Omental fat pad (tissue), 4 donors: ENCODE measurements at places on chromosomes 2 and 18.

GRCh38 chr2:44480068-44480467 is 118.3 kb downstream of the CAMKMT start:
- DNase-seq, result no peak

DNA sequence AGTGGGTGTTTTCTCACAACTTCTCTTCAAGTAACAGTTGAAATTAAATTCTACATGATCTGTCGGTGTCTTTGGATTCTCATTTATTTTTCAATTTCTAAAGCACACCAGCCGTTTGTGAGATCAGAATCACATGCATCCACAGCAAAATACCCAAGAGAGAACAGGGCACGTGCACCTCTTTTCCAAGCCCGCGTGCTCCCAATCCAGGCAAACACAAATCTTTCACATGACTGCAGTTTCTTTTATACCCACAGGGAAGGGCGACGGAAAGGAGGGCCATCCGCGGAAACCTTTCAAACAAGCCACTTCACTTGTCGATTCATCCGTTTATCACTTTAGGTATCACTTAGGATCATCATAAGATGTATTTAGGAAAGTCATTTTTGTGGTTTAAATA is 13.0 kb upstream of the DAPL1 start:
- no peak for DNase-seq

GRCh38 chr2:26493566-26493965 is 15.6 kb upstream of the OTOF start:
- DNase-seq, result no peak

- no peak for DNase-seq
These were observed 226.6 kb downstream of the NAPG start for GRCh38 chr18:10752382-10752781.

GRCh38 chr18:56748698-56749268 is 97.6 kb downstream of the WDR7 start:
- no peak for DNase-seq

DNA sequence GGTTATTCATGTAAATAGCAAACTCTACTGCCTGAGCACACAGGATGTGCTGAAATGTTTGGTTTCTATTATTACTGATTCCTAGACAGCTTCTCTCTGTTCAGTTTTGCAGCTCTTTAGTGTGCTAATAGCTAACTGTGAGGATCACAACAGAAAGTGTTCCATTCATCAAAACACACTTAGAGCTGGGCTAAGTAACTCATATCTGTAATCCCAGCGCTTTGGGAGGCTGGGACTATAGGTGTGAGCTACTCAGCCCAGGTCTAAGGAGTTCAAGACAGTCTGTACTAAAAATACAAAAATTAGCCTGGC is 63.2 kb downstream of the MOGAT1 start:
- no peak for DNase-seq

DNA sequence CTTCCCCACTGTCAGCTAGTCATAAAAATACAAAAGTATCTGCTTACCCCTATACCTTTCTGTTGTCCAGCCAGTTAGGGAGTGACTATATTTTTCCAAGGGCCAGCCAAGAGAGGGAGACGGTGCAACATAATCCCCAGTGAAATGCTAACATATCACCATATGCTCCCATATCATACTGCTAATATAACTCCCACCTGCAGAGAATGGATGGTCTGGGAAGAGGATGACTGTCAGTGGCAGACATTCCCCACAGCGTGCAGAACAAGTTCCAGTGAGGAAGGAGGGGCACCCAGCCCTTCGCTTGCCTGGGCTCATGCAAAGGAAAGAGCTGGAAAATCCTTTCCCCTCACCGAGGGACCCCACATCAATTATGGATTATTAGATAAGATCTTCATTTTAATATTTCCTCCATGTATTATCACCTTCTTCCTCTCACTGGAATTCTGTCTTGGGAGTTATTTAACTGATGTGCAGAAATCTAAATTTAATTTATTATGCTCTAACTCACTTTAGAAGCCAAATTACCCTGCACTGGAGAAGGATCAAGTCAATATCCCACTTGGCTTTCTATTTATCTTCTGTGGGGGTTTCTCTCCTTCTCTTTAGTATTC is 135.6 kb downstream of the GALNT14 start:
- no peak for DNase-seq

- no peak for DNase-seq
These were observed 509.2 kb upstream of the SOX11 start for GRCh38 chr2:5183031-5183430.

GRCh38 chr2:13504808-13505207 is 788.1 kb downstream of the TRIB2 start:
- DNase-seq, result no peak

- DNase-seq, result no peak
These were observed 20.0 kb upstream of the RNF149 start for GRCh38 chr2:101328474-101329007.

DNA sequence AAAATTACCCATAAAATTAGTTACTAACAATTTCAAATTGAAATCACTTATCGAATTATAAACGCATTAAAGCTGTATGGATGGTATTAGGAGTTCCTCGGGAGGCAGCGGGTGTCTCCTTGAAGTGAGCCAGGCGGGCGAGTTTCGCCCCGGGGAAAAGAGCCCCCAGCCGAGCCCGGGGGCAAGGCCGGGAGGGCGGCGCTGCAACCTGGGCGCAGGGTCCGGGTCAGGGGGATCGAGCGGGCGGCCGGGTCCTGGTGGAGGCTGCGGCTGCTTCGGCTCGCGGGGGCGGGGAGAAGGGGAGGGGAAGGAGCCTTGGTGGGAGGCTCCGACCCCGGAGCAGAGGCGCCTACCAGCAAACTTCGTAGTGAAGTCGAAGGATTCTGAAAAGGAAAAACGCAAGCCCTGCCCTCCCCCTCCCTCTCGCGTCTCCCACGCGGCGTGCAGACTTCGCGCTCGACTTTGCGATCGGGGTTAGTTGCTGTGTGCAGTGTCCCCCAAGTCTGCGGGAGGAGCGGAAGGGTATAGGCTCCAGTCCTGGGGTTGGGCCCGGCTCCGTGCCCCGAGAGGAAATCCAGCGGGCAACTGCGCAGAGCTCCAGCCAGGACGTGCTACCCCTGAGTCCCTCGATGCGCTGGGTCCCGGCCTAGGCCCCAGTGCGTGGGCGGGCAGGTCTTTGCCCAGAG is 140.8 kb downstream of the MEIS1 start:
- DNase-seq, result no peak

GRCh38 chr2:180449171-180449915 is 442.2 kb upstream of the CWC22 start:
- no peak for DNase-seq

DNA sequence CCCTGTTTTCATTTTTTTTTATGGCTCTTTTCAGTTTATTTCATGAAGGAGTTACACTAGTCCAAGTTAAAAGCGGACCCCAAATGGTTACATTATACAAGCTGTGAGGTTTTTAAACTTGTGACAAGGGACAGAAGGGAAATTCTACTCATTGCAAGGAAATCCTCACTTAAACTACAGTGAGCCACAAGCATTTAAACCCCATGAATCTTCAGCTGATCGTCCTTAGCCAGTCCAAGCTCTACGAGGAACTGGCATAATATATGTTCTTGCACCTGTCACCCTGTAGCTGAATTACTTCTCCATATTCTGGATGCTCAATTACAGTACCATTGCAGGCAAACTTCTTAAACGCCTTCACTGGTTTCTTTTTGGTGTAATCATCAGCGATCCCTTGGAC is 64.5 kb downstream of the ASAP2 start:
- DNase-seq, result no peak

DNA sequence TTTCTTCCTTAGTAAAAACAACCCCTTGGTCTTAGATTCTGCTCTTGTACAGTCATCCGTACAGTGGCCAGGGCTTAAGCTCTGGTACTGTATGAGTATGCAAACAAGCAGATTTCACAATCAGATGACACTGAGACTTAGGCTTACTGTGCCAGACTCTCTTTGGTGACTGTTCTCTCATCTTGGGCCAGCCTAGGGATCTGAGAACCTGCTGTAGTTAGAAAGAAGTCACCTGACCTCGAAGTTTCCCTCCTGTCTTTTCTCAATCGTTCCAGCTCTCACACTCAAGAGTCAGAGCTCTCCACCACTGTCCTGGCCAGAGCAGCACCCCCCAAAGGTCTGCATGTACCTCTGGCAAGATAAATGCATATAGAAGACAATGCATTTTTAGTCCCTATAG is 63.2 kb downstream of the ZEB2 start:
- no peak for DNase-seq

DNA sequence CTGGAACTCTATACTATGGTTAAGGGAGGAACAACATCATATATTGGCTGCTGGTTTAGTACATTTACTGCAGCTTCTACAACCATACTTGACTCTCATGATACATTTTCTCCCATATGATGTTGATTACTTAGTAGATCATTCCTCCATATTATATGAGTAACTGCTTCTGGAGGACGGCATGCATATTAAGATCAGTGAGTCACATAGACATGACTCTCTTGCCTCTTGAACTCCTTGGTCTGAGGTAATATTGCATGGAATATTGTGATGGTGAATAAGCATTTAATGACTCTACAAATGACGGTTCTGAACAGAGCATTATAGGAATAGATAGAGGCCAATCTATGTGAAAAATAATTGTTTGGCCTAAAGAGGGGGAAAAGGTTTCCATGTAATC is 418.8 kb upstream of the SPHKAP start:
- no peak for DNase-seq

GRCh38 chr2:18829251-18829902 is 240.0 kb upstream of the NT5C1B start:
- no peak for DNase-seq

- no peak for DNase-seq
These were observed 3.0 kb downstream of the ZNF516 start for GRCh38 chr18:76491776-76492668.

DNA sequence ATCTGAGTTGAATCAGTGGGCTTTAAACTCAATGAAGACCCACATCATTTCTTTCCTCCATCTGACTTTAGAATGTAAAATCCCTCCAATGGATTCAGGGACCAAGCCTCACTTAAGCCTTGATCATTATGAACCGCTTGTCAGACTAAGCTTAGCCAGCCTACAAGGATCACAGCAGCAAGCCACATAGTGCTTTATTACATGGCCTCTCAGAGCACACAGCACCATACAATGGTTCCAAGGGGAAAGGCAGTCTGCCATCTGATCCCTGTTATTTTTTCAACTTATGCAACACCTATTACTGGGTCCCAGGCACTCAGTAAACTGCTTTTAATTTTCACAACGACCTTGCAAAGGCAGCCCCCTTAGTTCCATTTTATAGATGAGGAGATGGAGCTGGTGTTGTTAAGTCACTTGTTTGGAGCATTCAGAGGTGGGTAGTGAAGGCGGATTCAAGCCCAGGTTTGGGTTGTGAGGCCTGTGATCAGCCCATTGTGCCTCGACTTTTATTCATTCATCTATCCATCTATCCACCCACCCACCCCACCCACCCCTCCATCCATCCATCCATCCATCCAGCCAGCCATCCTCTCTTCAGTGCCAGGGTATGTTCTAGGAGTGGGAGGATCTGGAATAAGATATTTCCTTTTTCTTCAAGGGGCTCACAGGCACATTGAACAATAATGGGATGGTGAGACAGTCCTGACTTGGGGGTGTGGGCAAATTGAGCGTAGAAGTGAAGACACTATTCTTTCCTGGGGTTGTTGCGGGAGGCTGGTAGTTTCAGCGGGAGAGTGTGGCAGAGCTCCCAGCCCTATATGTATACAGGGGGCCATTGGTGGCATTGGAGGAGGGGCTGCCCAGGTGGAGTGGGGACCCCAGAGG is 141.2 kb downstream of the MYCN start:
- no peak for DNase-seq

GRCh38 chr2:75177427-75177826 is 21.9 kb downstream of the TACR1 start:
- no peak for DNase-seq

- DNase-seq, result no peak
These were observed 383.2 kb upstream of the UBE2E3 start for GRCh38 chr2:180597179-180597578.

- no peak for DNase-seq
These were observed 62.4 kb downstream of the MRPS9 start for GRCh38 chr2:105100046-105100840.

- DNase-seq, result no peak
These were observed 263.6 kb downstream of the AFF3 start for GRCh38 chr2:99878581-99879350.

DNA sequence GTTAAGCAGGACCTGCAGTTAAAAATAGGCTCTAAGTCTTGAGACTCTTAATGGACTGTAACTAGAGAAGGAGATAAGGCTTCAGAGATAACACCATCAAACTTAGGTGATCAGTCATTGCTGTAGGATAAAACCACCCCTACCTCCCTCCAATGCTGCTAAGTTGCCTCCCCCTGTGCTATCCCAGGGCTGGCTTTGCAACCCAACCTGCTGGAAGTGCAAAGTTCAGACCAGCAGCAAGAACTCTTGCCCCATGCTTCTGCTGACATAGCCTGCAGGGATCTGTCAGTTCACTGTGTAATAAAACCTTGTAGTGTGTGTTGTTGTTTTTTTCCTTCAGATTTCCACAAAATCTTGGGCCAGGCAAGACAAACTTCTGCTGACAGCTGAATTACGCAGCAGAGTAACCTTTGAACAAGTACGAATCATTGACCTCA is 57.4 kb upstream of the EPB41L3 start:
- no peak for DNase-seq

- no peak for DNase-seq
These were observed 87.0 kb upstream of the ITGA6 start for GRCh38 chr2:172340394-172340793.

DNA sequence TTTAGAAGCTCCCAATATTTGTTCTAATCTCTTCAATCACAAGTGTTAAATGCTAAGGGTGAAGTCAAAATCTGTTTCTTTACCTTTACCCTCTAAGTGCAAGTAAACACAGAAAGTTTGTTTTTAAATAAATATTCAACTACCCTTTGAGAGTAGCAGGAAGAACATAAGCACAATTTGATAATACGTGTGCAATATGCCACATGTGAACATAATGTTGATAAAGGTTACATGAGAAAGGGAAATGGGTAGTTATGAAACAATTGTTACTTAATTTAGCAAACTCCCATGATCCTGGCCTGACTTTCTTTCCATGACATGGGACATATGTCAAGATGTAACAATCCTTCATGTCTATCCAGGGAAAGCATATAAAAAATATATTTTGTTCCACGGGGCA is 7.1 kb downstream of the SPRED2 start:
- DNase-seq, result no peak
